ENCODE measurements at places on chromosomes 2 and 18.
A peak's percentile ranks its signal among the peaks of the same experiment; 100 is the strongest.

GRCh38 chr2:191979221-191979730, 132.4 kb upstream of the CAVIN2 start:
- DNase-seq = no peak

DNA sequence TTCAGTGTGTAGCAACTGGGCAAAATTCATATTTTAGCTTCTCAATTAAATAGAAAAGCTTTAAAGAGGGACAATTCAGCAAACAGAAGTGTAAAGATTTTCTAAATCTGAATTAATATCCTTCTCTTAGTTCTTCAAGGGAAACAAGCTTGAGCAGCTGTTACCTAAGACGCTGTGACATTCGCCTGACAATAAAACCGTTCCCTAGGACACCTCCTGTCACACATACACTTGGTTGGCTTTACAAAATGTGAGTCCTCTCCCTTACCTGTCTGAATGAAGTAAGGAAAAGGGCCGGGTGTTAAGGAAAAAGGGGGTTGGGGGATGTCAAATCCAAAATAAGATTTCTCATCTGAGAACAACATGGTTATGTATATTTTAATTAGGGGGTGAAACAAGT, 2.1 kb downstream of the SERTAD2 start:
- DNase-seq = no peak

DNA sequence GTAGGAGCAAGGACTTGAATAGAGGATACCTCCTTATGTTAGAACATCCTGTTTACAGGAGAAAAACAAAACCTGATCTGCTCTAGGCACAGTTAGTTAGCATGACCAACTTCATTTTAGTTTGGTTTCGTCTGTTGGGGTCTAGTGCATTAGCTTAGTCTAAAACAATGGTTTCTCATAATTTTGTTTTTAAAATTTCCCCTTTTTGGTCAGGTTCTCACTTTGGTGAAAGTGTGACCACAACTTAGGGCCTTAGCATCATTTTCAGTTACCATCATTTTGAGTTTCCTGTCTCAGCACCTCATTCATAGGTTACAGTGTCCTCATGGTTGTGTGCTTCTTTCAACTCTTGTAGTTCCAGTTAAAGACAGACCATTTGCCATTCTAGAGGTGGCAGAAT, 1277.0 kb upstream of the SLC39A10 start:
- no peak for DNase-seq

DNA sequence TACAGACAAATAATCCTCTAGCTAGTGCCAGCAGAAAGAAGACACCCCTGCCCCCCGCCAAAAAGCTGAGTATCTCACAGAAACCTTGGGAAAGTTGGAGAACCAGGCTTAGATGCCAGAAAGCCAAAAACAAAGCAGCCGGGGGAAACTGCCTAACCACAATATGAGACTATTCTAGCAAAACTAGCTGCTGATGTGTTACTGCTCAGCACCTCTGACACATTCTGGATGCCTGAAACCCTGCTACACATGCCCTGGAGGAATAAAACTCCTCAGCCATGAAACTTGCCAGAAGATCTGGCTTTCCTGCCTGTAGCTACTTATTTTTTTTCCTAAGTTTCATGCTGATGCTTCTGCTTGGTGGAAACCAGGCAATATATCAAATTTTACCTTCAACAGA, 122.7 kb upstream of the GCFC2 start:
- no peak for DNase-seq

GRCh38 chr2:218513676-218514075, 54.5 kb downstream of the USP37 start:
- DNase-seq = no peak

- no peak for DNase-seq
Measured at GRCh38 chr2:182349268-182349667, 77.6 kb downstream of the PDE1A start.

DNA sequence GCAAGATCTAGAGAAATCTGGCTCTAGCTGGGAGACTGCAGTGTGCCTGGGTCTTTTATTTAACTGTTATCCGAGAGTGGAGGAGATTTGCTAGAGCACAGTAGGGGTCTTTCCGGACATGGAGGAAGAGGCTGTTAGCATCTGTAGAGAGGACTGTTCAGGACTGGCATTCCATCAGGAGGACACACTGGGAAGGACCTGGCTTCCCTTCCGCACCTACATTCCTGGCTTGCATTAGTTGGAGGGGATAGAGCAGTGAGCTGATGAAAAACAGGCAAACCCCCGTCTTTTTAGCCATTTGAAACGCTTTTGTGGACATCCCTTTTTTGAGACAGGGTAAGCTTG, 874 bp upstream of the PIEZO2 start:
- DNase-seq = no peak

DNA sequence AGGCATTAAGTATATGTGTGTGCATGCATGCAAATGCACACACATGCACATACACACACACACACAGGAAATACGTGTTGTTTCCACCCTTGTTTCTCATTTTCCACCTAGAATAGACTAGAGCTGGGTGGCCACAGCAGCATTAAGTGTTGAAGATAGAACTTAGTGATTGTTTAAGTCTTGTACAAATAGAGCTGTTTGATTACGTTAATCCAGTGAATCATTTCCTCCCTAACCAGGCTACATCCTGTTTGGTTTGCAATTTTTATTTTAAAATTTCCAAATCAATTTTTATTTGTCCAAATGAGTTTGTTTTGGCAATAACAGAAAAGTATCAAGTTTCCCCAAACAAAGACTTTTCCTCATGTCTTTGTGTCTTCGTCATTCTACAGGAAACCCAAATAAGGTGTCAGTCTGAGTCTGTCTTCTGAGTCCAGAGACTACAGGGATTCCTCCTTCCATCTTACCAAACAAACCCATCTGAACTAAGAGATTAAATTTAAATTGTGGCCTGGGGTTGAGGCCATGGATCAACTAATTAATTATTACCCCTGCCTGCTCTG, 74.6 kb upstream of the GALNT5 start:
- no peak for DNase-seq

GRCh38 chr2:237863689-237864443, 4.4 kb downstream of the RAMP1 start:
- DNase-seq = no peak

DNA sequence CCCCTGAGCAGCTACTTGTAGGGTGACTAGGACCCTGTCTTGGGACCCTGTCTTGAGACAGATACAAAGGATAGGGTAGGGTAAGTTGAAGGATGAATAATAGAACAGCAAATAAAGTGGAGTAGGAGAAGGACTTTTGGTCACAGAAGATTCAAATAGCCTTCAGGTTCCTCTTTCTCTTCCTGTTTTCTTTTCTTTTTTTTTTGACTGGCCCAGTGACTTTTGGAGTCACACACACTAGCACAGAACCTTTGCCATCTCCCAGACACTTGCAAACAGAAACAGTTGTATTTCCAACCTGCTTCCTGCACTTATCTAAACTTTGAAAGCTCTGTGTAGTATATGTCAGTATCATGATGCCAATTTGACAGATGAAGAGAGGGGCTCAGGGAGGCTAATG, 108.2 kb downstream of the TDRD15 start:
- no peak for DNase-seq

DNA sequence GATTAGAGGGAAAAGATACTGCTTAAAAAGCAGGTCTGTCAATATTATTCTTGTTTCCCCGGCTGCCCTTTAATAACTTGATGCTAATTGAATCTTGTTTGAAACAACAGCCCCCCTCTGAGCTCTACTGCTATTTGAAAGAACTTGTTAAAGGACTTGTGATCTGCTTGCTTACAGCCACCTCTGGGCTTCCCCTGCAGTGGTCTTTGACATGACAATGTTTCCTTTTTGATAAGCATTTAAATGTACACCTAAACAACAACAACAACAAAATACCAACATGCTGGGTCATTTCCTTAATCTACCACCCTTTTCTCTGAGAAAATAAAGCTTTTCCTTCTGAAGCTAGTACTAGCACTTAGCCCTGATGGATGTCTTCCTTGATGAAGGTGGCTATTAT, 3.9 kb downstream of the HOXD1 start:
- DNase-seq = no peak

- DNase-seq = peak; percentile 70
Measured at GRCh38 chr2:37934591-37935513, 9.8 kb downstream of the RMDN2 start.

DNA sequence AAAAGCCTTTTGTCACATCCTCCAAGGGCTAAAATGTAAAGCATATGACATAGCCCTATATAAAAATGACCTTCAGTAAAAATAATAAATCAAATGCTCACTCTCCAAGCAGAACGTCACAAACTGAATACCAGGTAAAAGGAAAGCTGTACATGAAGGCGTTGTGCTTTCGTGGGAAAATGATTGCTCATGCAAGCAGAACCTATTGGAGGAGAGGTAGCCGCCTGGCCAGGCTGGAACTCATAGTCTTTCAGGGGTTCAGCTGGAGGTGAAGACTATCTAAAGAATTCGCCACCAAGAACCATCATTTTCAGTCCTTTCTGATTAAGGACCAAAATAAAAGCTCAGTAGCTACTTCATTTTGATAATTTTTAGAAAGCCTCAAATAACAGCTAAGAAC, 44.7 kb downstream of the ANKRD44 start:
- DNase-seq = no peak

- DNase-seq = peak; percentile 39
Measured at GRCh38 chr2:233519787-233520611, 46.6 kb downstream of the USP40 start.

DNA sequence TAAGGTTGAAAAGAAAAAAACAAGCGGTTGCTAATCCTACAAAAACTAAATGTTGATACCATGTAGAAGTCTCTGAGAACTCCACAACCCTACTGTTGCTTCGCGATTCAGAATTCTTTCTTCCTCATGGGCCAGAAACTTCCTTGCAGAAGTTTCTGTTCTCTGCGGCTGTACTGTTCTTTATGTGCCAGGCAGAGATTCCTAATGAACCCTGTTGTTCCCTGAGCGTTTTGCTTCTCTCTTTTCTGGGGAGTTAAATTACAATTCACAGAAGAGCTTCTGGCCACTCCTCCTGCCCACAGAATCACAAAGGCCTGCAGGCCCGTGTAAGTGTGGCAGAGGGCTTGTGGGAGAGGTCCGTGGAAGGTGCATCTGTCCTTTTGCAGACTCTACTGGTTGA, 1.8 kb upstream of the THNSL2 start:
- no peak for DNase-seq

GRCh38 chr2:229611360-229611759, 103.0 kb downstream of the DNER start:
- DNase-seq = no peak

DNA sequence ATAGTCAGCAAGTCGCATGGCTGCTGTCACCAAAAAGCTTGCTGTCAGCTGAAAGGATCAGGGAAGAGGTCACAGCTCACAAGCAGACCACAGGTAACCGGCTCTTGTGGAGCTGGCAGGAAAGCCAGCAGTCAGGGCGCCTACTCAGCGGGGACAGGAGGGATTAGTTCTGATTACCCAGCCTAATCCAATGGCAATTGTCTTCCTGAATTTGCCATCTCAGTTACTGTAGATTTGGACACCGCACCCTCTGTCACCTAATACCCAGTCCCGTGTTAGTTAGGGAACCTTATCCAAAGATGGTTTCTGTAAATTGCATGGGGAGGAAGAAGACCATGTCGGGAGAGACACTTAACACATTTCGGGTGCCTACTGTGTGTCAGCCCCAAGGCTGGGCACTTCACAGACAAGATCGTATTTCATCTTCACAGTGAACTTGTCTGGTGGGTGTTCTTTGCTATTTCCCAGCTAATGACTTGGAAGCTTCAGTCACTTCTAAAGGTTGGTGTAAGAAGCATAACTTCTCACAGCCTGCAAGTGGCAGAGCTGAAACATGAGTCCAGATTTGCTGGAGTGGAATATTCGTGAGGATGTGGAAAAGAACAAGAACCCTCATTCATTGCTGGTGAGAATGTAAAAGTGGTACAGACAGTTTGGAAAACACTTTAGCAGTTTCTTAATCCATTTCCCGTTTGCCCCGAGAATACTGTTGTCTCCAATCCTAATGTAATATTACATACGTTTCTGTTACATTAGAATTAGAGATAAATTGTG, 9.9 kb downstream of the ALPK2 start:
- no peak for DNase-seq

GRCh38 chr2:179021258-179021657, 28.7 kb downstream of the CCDC141 start:
- DNase-seq = peak; percentile 30

DNA sequence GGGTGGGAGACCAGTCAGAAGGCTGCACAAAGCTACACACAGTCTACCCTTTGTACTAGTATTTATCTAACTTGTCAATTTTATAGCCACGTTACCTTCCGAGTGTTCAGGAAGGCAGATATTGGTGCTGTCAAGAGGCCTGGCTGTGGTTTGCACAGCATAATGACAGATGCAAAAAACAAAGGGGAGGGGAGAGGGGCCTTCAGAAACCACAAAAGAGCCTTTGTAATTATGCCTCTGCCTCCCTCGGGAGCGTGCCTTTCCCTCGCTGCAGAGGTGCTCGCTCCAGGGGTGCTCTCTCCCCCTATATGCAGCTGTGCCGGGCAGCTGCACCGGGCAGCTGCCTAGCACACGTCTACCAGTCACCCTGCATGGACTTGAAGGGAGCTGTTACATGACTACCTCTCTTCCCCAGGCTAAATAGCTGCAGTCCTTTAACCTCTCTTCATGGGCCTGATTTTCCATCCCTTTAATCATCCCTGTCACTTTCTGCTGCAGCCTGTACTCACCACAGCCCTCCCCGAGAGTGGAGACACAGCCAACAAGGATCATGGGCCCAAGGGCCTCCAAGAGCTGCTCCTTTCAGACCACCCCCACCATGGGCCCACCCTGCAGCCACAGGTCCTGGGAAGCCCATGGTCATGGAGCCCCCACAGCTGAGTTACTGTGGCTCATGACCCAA, 168.4 kb upstream of the PKDCC start:
- no peak for DNase-seq

- no peak for DNase-seq
Measured at GRCh38 chr18:79877163-79878091, 74.0 kb downstream of the SLC66A2 start.

DNA sequence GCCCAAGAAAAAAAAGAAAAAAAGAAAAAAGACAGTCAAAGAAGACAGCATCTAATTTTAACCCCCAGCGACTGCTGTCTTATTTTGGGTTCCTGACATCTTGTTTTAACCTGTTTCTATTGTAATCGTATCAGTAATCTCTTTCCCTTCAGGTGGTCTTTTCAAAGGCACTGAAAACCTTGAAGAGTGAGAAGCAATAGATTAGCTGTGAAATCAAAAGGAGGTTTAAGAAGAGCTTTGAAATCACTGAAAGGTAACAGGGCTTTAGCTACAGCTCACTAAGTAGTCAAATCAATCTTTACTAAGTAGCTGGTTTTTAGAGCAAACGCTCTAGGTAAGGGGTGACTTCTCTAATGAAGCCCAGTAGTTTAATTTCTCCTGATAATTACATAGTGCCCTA, 5.4 kb upstream of the TANC1 start:
- no peak for DNase-seq

- DNase-seq = no peak
Measured at GRCh38 chr18:34783501-34783900, 73.4 kb downstream of the DTNA start.

DNA sequence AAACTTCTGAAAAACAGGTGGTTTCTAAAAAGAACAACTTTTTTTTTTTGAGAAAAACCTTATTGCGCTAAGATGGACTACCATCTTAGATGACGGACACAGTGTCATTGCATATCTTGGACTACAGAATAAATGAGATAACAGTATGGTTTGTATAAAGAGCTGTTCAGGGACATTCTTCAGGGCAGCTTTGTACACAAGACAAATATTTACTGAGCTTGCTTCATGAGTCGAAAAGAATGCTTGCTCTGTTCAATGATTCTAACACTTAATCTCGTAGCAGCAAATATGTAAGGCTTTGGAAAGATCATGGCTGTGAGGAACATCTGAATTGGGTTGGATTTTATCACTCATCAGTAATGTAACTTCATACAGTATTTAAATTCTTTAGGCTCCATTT, 282.5 kb upstream of the CWC22 start:
- no peak for DNase-seq

- no peak for DNase-seq
Measured at GRCh38 chr18:73733376-73733775, 414.3 kb downstream of the FBXO15 start.
